ENCODE measurements at places on chromosomes 13 and 19.

DNA sequence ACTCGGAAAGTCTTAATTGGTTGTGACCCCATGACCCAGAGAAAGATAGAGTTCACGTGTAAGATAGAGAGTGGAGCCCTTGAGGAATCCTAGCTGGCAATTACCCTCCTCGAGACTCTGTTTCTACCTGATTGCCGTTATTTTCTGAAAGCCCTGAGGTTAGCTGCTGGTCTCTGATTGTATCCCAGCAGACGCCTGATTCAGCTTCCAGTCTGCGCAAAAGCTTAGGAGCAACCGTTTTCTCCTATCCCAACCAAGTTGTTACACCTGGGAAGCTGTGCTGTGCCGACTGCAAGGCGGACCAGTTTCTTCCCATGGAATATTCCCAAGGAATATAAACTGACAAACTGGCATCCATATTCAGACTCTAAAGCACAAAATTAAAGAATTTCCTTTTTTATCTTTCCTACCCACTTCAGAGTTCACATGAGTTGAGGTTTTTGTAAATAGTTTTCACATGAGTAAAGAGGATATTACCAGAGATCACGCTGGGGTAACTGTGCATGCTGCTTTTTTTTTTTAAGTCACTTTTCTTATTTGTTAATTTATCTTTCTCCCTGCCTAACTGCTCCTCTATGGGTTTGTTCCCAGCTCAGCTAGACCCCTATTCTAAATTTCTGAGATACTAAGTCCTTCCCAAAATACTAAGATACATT lies 1.5 kb upstream of the TRPC4 start:
- DNase-seq = no peak

DNA sequence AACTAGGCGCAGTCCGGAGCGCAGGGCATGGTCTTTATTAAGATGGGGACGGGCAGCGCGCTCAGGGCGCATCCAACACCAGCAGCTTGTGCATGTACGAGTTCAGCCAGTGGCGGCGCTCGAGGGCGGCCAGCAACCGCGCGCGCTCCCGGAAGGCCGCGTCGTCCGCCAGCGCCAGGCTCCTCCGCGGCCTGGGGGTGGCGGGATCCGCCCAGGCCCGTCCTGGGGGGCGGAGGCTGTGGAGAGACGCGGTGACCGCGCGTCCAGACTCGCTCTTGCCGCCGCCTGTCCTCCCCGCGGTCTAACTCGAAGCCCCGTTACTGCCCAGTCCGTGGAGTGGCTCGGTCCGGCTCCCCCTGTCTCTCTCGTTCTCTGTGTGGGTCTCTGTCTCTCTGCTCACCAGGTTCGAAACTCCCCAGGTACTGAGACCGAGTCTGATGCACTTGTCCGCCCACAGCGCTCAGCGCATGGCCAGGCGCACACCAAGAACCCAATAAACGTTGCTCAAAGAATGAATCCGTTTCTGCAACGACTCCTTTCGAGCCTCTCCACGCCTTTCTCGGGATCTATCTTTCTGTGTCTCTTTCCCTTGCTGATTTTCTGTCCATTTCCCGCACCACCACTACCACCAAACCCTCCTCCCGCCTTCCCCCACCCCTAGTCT lies 702 bp downstream of the PTH2 start:
- no peak for DNase-seq

GRCh38 chr13:98921786-98922185 lies 56.1 kb downstream of the DOCK9 start:
- DNase-seq = no peak

DNA sequence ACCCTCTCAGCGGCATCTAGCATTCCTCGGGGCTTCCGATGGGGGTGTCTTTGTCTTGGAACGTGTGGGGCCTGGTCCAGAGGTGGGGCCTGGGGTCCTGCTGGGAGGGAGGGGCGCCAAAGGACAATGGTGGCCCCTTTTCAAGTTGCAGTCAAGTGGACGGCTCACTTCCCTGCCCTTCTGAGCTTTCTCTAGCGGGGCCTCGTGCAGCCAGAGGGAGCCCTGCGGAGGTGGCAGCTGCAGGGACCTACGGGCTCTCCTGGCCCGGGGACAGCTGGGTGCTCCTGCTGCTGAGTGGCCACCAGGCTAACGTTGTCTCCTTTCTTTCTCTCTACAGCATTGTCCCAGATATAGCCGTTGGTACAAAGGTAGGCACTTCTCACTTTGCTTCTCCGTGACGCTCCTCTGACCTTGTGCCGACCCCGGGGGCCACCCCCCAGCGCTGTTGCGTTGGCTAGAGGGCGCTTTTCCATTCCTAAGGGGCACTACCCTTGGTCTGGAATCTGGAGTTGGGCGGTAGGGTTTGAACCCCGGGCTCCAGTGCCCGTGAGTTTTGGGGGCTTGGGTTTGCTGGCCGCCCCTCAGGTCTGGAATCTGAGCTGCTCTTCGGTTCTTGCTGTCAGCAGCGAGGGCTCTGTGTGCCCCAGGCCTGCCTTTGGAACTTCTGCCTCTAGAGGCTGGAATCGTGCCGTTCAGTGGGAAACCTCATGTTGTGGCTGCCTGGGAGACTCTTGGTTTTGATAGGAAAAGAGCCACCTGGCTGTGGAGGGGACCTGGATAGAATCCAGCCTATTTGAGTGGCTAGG lies 2.0 kb downstream of the PTBP1 start:
- no peak for DNase-seq

GRCh38 chr13:26486550-26486949 lies 70.9 kb upstream of the WASF3 start:
- DNase-seq = no peak

DNA sequence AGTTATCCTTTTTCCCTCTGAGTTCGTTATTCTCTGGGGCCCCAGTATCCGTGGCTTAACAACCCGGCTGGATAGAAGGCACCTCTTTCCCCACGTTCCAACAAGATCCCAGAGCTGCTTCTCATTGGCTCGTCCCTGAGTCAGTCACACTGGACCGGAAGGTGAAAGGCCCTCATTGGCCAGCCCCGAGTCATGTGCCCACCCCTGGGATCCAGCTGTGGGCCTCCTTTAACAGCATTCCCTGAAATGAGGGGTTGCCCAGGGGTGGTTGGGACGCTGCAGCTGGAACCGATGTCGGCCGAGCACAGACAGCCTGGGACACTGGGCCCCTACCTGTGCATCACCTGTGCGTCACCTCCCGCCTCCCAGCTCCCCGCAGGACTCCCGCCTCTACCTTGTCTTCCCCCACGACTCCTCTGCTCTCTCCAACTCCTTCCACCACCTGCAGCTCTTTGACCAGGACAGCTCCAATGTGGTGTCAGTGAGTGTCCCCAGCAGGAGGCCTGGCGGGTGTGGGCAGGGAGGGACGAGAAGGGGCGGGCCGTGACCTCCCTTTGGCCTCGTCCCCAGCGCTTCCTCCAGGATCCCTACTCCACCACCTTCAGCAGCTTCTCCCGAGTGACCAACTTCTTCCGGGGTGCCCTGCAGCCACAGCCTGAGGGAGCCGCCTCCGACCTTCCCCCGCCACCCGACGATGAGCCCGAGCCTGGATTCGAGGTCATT lies 4.3 kb downstream of the TBC1D17 start:
- DNase-seq = no peak

DNA sequence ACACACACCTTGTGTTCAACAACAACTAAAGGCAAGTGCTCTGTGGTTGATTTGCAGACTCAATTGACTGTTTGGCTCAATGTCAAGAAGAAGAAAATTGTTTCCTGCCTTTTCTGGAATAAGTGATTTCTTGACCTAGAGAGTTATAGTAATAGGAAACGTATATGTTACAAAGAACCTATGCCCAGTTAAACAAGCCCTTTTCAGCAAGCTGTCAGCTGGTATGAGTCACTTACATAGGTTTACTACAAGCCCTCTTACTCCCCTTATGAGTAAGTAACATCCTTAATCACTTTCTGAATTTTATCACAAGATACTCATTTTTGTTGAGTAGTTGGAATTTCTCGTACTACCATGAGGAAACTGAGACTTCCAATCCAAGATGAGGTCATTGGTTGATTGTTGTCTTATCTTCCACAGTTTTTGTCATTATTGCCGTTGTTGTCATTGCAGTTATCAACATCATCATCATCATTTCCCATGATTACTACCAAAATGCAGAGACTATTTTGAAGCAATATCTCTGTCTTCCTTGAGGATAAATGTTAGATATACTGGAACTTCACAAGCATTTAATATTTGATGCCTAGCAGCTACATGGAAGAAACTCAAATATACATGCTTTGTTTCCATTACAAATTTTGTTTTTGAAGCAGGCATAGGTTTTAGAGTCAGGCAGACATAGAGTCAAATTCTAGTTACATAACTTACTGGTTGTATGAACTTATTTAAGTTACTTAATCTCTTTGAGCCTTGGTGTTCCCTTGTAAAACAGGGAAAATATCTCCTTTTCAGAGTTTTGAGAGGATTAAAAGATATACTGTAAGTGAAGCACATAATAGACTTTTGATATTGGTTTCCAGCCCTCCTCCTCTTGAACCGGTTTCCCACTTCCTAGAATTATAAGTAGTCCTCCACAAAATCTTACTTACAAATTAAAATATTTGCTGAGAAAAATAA lies 106.0 kb downstream of the RAP2A start:
- DNase-seq = no peak

- no peak for DNase-seq
Observed at GRCh38 chr13:21152251-21152899, 24.0 kb downstream of the SKA3 start.

- peak; percentile 47 for DNase-seq
Observed at GRCh38 chr19:3062165-3063105, at the start of gene TLE5. TSS of gene TLE5 (minus strand) at chr19:3062495. CDS start at chr19:3062200, 295 bp downstream.

- DNase-seq = peak; percentile 34
Observed at GRCh38 chr19:45443462-45444317, 20.0 kb upstream of the ERCC1 start.

DNA sequence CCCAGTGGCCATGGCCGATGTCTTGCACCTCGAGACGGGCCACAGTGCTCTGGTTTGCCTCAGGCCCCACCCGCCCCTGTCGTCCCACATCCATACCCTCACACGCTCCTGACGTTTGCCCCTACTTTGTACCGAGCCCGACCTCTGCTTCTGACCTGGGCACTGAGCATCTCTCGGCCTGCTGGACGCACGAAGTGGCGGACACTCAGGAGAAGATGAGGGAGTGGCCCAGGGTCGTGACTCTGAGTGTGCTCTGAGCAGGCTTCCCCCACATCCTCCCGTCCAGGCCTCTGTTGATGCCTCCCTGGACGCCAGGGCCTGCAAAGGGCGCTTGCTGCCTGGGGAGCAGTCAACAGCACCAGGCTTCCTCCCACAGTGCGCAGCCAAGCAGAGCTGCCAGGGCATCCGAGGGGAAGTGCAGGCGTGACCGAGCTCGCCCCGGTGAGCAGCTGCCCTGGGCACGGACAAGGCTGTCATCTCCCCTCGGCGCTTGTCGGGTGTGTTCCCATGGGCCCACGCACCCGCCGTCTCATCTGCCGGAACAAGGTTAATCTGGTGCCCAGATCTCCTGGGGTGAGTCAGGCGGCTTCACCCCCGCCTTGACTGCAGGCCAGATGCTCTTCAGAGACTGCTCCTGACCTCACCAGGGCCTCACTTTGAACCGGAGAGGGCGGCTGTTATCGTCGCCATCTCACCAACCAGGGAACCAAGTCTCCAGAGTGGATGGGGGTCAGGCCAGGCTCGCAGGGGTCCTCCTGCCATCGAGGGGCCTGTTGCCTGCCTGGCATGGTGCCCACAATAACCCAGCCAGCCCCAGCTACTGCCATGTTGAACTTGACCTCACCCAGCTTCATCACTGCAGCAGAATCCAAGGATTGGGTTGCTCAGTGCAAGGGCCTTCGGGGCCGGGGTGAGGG lies 27.2 kb downstream of the COMP start:
- no peak for DNase-seq

DNA sequence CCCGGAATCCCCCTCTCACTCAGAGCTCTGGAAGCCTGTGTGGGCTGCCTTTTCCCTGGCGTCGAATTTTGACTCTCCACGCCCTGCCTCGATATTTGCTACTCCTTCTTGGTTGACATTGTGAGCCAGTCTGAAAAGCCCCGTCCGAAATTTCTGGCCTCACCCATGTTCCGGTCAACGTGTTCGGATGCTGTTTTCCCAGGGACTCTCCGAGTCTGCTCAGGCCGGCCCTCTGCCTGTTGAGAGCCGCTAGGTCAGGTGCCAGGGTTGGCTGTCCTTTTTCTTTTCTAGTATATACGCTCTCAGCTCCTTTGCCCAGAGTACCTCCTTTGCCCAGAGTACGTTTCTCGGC lies 6.8 kb upstream of the DGKH start:
- DNase-seq = no peak

GRCh38 chr19:39082745-39083598 lies 1.2 kb upstream of the ACP7 start:
- DNase-seq = no peak

- DNase-seq = no peak
Observed at GRCh38 chr19:18875726-18876125, 20.2 kb downstream of the CERS1 start.

DNA sequence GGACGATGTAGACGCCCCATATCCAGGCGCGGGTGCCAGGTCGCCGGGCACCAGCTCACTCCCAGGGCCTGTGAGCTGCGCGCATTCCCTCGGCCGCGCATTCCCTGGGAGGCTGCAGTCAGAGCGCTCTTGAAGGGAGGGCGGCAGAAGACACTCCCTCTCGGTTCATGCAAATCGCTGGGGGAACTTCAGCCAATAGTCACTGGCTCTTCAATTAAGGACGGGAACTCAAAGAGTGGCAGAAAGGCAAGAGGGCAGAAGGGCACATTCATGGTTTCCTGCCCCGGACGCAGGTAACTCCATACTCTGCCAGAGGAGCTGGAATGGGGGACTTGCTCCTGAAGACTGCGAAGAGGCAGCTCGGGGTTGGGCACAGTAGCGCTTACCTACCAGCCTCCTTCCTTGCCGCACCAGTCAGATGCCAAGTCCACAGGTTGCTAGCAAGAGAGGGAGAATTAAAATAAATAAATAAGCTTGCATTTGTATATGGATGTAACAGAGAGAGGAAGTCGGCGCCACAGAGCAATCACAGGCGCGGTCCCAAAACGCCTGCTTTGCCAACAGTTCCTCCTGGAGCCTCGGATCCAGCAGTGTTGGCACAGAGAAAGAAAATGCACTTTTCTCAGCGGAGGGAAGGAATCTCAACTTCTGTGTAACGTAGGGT lies 459 bp downstream of the PCDH20 start:
- DNase-seq = no peak

GRCh38 chr19:30856376-30856775 lies 484.2 kb downstream of the ZNF536 start:
- no peak for DNase-seq

DNA sequence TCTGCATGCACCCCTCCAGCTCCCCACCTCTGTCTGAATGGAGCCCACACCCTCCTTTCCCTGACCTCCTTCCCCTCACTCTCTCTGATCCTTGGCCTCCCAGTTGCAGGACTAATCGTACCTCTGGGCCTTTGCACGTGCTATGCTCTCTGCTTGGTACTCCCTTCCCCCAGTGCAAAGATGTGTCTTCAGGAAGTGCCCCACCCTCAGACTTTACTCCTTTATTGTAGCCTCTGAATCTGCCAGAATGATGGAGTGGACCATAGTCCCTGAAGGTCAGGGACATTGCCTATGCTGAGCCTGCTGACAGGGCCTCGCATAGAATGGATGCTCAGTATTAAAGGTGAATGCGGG lies 1.3 kb upstream of the JUND start:
- DNase-seq = no peak

DNA sequence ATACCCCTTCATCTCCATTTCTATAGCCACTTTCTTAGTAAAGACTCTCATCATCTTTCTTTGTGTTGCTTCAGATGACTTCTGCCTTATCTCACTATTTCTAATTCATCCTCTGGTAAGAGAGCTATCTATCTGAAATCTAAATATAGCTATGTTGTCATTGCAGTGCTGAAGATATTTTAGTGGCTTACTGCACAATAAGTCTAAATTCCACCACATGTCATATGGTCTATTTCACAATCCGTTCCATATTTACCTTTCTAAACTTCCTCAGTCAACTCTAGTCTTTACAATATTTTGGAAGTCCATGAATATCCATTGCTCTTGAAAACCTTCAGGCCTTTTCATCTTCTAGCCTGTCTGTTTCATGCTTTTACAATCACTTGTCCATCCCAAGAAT lies 465.1 kb upstream of the SLC10A2 start:
- no peak for DNase-seq
